ENCODE measurements at places on chromosomes 11 and 22.

GRCh38 chr11:112719736-112720525 lies 241.3 kb upstream of the NCAM1 start:
- DNase-seq: no peak

DNA sequence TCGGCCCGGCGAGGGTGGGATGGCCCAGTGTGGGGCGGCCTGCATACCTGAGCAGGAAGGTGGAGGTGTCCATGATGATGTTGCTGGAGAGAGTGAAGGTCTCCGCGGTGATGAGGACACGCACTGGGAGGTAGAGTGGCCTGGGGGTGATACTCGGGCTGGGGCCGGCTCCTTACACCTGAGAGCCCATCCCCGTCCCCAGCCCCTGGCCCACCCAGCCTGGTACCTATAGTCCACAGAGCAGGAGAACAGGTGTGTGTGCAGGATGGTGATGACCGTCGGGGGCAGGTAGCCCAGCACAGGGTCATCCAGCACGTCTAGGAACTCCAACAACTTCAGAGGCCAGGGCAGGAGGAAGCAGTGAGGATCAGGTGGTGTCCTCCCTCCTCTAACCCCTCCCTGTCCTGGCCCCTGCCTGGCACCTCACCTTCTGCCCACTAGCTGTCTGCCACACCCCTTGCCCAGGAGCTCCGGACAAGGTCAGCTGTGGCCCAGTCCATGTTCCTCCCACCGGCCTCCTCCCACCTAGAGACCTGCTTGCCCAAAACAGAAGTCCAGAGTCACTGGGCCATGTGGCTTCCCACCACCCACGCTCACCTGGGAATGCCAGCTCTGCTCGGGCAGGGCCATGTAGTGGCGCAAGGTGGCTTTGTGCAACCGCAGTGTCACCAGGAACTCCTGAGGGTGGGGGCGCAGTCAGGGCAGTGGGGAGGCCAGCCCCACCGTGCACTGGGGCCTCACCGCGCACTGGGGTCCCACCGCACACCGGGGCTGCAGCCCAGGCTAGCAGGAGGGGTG lies 11.3 kb downstream of the ATG2A start:
- no peak for DNase-seq

- DNase-seq: no peak
Observed at GRCh38 chr11:68322052-68322430, 9.7 kb downstream of the LRP5 start.

DNA sequence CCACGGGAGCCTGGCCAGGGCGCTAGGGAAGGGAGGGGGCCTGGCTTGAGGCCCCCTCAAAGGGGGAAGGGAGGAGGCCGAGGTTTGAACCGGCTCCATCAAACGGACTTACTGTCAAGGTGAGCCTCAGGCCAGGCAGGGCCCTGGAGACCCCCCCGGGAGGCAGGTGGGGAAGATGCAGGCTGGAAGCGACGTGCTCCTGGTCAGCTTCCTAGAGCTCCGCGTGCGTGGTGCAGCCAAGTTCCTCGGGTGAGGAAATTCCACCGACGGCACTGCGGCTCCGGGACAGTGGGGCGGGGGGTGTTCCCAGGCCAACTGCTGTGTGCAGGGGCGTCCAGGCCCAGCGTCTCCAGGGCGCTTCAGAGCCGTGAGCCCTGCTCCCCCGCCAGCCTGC lies 7.2 kb upstream of the TRABD start:
- DNase-seq: no peak

DNA sequence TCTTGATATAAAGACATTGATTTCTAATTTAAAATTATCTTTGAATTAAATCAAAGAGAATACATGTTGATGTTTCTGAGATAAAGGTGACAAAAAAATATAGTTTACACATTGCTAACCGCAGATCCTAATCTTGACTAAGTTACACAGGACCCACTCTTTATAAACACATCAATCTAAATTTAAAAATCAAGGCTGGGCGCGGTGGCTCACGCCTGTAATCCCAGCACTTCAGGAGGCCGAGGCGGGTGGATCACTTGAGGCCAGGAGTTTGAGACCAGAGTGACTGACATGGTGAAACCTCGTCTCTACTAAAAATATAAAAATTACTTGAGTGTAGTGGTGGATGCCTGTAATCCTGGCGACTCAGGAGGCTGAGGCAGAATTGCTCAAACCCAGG lies 1.9 kb downstream of the ARFGAP3 start:
- DNase-seq: no peak

- DNase-seq: no peak
Observed at GRCh38 chr11:100961633-100962032, 168.0 kb downstream of the PGR start.

DNA sequence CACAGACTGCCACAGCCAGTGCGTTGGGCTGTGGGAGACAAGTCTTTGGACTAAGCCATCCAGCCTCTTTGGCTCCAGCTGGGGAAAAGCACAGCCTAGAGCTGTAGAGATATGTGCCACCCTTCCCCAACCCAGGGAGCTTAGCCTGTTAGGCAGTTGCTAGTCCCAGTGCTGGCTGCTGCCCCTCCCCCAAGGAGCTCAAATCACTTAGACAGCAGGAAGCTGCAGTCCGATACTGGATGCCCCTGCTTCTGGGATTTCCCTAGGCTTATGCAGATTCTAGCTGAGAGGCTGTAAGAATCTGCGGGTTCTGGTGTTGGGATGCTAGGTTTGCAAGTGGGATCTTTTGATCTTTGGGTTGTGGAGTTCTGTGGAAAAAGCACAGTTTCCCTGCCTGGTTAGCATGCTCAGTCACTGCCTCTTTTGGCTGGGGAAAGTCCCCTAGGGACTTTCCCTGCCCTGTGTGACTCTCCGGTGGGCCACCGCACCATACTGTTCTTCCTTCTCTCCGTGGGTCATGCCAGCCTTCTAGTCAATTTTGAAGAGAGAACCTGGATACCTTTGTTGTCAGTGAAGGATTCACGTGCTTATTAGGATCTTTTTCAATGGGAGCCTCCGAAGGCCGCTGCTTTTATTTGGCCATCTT lies 792.0 kb downstream of the KCNA4 start:
- DNase-seq: no peak

DNA sequence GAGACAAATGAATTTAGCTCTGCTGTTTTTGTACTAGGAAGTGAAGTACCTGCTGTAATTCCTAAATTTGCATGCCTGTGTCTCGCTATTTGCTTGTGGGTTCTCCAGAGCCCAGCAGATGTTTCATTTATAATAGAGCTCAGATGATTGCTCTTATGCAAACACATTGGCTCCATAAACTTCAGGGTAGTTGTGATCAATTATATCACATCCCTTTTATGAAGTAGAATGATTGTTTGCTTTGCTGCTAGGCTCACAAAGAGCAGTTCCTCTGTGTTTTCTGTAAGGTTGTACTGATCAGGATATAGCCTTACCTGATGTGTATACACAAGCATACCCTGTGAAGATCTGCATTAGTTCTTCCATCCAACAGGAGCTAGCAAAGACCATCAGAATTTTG lies 64.1 kb downstream of the C11orf87 start:
- no peak for DNase-seq

- no peak for DNase-seq
Observed at GRCh38 chr11:100003985-100004384, 683.1 kb upstream of the ARHGAP42 start.

DNA sequence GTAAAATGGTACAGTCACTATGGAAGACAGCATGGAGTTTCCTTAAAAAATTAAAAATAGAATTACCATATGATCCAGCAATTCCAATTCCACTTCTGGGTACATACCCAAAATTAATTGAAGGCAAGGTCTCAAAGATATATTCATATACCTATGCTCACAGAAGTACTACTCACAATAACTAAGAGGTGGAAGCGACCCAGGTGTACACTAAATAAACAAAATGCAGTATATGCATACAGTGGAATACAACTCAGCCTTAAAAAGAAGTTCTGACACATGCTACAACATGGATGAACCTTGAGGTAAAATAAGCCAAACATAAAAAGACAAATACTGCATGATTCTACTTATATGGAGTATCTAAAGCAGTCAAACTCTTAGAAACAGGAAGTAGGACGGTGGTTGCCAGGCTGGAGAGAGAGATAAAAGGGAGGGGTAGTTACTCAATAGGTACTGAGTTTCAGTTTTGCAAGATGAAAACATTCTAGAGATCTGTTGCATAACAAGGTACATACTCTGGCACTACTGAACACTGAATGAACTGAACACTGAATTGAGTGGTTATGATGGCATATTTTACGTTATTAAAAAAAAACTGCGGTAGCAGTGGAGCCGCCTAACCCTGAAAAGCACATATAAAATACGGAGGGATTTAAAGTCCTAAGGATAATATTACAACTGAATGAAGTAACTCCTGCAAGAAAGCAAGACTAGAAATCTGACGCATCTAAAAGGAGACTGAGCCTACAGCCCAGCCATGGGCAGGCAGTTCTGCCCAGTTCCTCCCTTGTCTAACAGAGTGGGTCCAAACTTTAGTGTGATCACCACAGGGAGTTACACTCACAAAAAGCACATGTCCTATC lies 12.8 kb downstream of the DGCR2 start:
- no peak for DNase-seq

GRCh38 chr11:17012712-17013547 lies 1.3 kb downstream of the PLEKHA7 start:
- DNase-seq: no peak

GRCh38 chr11:102950622-102951081 lies 4.9 kb downstream of the MMP13 start:
- DNase-seq: peak; percentile 40

GRCh38 chr22:44497218-44497904 lies 672 bp downstream of the RTL6 start:
- peak; percentile 13 for DNase-seq

GRCh38 chr22:30444632-30445437 lies 19.3 kb downstream of the MTFP1 start:
- DNase-seq: peak; percentile 23

DNA sequence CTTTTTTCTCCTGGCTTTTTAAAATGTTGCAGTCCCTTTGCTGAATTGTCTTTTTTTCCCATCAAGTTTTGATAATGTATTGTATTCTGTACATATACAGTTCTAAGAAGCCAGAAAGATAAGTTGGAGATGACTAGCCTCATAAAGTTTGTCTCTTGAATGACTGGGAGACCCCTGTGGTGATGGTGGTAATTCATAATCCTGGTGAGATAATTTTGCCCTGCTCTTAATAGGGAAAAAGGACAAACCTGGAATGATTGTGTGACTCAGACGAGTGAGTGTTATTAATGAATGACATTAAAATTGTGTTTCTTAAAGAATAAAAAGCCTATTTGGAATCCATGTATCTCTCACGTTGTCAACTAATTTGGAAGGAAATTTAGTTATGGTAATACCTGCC lies 1.2 kb downstream of the HIKESHI start:
- no peak for DNase-seq

GRCh38 chr11:60970369-60970774 lies 1.1 kb upstream of the CD6 start:
- no peak for DNase-seq

DNA sequence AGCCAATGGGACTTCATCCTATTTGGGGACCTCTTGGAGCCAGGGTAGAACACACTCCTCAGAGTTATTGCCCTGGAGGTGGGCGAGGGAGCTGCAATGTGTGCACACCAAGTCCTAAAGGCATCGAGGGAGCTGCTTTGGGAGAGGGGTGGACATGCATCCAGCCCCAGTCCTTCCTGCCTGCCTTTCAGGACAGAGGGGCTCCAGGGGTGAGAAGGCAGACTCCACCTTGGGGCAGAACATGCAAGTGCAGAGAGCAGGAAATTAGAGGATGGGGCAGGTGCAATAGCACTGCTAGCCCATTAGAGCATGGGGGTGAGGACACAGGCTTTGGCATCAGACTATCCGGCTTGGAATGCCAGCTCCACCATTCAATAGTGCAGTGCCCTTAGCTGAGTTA lies 288.5 kb downstream of the OPCML start:
- no peak for DNase-seq

DNA sequence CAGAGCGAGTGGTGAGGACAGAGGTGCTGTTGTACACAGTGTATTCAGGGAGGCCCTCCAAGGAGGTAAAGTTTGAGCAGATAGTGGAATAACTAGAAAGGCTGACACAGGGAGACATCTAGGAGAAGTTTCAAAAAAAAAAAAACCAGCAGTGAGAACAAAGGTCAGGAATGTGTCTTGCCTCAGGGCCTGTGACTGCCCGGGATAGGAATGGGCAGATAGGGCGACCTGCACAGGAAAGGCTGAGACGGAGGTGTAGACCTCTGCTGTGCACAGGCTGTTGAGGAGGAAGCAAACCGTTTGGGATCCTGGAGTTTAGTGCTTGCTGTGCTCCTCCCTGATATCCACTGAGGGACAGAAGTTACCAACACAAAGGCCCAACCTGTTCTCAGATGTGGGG lies 406.5 kb upstream of the B3GAT1 start:
- DNase-seq: no peak

DNA sequence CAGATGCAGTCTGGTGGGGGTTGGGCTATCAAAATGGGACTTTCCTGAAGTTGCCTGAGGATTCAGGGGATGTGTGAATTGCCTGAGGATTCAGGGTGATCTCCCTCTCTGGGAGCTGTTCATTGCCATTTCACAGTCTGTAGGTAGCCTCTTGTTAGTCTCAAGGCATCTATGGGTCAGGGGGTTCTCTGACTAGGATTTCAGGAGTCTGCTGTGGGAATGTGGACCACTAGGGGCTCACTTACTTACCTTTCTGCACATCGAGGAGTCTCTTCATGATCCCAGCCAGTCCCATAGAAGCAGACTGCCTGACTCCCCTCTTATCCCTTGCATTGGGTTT lies 54.0 kb downstream of the KCNQ1OT1 start:
- no peak for DNase-seq

DNA sequence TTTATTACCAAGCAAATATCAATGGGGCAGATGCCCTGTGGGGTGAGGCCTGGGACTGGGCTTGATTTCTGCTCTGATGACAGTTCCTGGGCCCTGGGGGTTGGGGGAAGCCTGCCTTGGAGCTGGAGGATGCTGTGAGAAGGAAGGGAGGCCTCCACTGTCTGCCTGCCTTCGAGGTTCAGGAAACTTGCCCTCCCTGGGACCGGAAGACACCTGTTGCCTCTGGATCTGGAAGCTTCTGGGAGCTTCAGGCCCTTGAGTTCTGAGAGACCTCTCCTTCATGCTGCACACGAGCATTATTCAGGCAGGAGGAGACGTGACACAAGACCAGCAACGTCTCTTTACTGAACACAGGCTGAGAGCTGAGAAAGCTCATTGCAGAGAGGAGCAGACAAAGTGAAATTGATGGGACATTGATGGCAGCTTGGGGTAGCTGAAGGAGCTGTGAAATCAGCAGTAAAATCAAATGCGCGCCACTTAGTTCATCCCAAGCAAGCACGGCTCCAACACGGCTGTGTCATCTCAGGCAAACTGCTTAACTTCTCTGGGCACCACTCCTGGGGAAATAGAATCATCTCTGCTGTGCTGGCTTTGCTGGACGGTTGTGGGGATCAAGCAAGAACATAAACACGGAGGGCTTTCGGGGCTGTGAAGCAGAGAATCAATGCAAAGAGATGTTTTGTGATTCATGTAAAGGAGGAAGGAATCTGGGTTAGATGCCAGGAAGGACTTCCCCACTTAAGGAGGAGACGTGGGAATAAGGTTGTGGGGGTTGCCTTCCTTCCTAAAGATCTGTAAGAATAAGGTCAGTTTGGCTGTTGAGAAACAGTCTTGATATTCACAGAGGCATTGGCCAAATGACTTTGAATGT lies 64.5 kb downstream of the TP53I11 start:
- no peak for DNase-seq

GRCh38 chr11:4087551-4087950 lies 7.0 kb upstream of the RRM1 start:
- no peak for DNase-seq

- DNase-seq: no peak
Observed at GRCh38 chr22:41273128-41273527, 12.9 kb downstream of the RANGAP1 start.

- DNase-seq: no peak
Observed at GRCh38 chr11:78943841-78944240, 369.2 kb upstream of the NARS2 start.

Measured in GM04504 (cell line).